OCI-M1 (cell line): ENCODE measurements at places on chromosomes 12 and 14.

- no peak for DNase-seq
Measured at GRCh38 chr12:50157259-50157658, 9.9 kb downstream of the CERS5 start.

- no peak for DNase-seq
Measured at GRCh38 chr14:94665544-94665943, 53.4 kb downstream of the SERPINA3 start.

- DNase-seq = no peak
Measured at GRCh38 chr12:75487308-75487707, 6.8 kb downstream of the GLIPR1 start.

DNA sequence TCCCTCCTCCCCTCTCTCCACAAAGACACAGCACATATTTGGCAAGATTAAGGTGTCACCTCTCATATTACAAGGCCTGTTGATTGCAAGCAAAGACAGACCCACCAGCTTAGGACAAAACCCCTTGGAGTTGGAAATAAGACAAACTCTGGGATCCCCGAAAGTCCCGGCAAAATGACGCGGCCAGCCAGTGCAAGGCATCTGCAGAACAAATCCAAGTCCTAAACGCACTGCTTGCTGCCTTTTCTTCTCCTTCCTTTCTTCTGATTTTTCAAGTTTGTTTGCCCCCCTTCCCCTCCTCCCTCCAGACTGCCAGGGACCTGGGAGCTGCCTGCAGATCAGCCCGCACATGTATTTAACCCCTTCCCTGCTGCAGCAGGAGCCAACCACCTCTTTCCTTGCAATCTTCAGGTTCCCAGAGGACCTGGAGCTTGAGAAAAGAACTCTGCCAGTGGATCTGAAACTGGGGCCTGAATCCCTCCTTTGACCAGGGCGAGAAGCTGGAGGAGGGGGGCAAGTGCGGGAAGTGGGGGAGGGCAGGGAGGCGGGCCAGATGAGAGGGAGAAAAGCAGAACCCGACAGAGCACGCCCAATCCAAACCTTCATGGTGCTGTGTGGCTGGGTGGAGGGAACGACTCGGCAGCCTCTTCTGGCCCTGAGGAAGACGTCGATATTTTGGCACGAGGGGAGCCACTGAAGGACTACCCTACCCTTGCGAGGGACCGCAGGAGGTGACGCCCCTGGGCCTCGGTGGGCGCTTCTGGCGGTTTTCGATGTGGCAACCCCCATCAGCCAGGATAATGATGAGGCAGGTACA lies 2.0 kb upstream of the NTF3 start:
- no peak for DNase-seq

DNA sequence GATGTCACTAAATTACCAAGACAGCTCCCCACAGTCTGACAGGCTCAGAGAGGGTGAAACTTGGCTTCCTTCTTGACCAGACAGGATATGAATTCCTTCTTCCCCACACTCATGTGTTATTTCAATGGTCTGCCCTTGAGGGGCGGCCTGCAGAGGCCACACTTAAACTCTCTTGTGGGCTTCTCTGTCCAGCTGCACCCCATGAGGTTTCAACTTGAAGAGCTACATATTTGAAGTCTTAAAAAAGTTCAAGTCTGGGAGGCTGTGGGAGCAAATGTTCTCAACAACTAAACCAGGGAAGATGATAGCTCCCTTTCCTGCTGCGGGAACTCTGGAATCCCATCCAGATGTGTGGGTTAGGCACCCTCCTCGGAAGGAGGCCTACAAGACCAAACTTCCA lies 98.3 kb downstream of the TTC7B start:
- DNase-seq = no peak

DNA sequence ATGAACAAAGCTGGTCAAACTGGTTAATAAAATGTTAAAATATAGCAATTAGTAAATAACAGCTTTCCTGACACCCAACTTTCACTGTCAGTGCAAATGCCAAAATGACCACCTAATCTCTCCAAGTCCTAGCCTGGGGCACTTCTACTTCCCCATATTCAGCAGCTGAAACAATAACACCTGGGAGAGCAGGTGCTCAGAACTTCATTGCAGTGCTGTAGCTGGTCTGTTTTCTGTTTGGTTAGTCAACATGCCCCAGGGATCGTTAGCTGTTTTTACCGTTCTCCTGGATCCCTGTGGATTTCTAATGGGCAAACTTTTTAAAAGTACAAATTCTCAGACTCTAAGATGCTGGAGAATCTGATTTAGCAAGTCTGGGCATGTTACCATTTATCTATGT lies 759.7 kb downstream of the GALC start:
- DNase-seq = no peak

DNA sequence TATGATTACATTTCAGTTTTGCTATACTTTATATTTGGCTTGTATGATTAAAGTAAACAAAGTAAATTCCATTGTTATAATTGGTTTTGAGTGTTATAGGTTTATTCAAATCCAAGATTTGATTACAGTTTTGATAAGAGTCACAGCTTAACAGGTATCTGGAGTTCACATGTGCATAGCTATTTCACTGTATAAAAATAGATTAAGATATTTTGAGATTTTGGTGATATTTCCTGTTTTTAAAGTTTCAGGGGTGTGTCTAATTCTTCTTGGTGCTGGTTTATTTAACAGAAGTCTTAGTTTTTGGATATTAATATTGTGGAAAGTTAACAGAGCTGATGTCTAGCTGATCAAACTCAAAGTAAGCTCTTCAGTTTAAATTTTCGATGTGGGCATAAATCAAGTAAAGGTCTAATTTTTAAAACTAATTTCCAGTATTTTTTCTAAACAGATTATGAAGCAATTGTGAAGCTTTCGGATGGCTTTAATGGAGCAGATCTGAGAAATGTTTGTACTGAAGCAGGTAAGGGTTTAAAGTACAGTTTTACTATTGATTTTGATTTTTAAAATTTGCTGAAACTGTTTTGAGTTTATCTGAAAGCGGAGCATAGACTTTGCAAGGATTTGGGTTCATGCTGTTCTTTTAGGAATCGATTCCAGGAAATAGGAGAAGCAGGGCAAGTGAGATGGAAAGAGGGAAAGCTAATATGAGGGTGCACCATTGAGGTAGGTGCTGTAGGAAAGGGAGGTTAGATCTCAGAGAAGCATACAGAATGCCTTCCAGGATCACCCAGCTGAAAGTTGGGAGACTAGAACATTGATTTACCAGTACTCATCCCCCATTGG lies 6.2 kb upstream of the STYX start:
- no peak for DNase-seq
